ENCODE measurements at places on chromosomes 7 and 10. TPM values are rescaled to one million over a fixed set of nuclear protein-coding genes. Genes with fewer than 3 reads are reported as not detected.

The PIP gene
- polyA plus RNA-seq, result not detected

The FGF8 gene
- 0.34 TPM for polyA plus RNA-seq

The STEAP2 gene
- polyA plus RNA-seq, result 9.5 TPM

The NPSR1 gene
- not detected for polyA plus RNA-seq

The RNF32 gene
- 2.3 TPM for polyA plus RNA-seq

The CLDN12 gene
- polyA plus RNA-seq, result 90.3 TPM

The MRLN gene
- not detected for polyA plus RNA-seq

The SPOCK2 gene
- 0.18 TPM for polyA plus RNA-seq

The INSYN2A gene
- polyA plus RNA-seq, result 0.19 TPM

The EPO gene
- polyA plus RNA-seq, result not detected

The MRC1 gene
- not detected for polyA plus RNA-seq

The WDR86 gene
- polyA plus RNA-seq, result 2.5 TPM

The SCRN1 gene
- 64.3 TPM for polyA plus RNA-seq

The PIK3AP1 gene
- 0.07 TPM for polyA plus RNA-seq

The MGAM2 gene
- polyA plus RNA-seq, result 0.02 TPM

The EN2 gene
- 0.02 TPM for polyA plus RNA-seq

The CYP2C19 gene
- polyA plus RNA-seq, result not detected

The STARD3NL gene
- polyA plus RNA-seq, result 63.1 TPM

The C10orf105 gene
- not detected for polyA plus RNA-seq

The HHEX gene
- polyA plus RNA-seq, result 1.1 TPM

The CALML3 gene
- polyA plus RNA-seq, result not detected

The AKR1C8 gene
- polyA plus RNA-seq, result not detected

The NSUN6 gene
- 5.3 TPM for polyA plus RNA-seq

The SUN3 gene
- polyA plus RNA-seq, result 0.12 TPM

The UCMA gene
- not detected for polyA plus RNA-seq

The SUN1 gene
- polyA plus RNA-seq, result 369 TPM

The SEC31B gene
- 8.8 TPM for polyA plus RNA-seq

The GPER1 gene
- polyA plus RNA-seq, result 6.4 TPM

The LFNG gene
- polyA plus RNA-seq, result 7.6 TPM

The MYH16 gene
- polyA plus RNA-seq, result 0.41 TPM

The HTR7 gene
- polyA plus RNA-seq, result 0.16 TPM

The PDZD7 gene
- 1.9 TPM for polyA plus RNA-seq

The TMEM273 gene
- not detected for polyA plus RNA-seq

The AKR1C2 gene
- not detected for polyA plus RNA-seq

The LBX1 gene
- polyA plus RNA-seq, result not detected

The ASAH2 gene
- polyA plus RNA-seq, result 2.5 TPM

The DGKB gene
- 2.1 TPM for polyA plus RNA-seq
